ENCODE measurements at places on chromosomes 4 and X.

DNA sequence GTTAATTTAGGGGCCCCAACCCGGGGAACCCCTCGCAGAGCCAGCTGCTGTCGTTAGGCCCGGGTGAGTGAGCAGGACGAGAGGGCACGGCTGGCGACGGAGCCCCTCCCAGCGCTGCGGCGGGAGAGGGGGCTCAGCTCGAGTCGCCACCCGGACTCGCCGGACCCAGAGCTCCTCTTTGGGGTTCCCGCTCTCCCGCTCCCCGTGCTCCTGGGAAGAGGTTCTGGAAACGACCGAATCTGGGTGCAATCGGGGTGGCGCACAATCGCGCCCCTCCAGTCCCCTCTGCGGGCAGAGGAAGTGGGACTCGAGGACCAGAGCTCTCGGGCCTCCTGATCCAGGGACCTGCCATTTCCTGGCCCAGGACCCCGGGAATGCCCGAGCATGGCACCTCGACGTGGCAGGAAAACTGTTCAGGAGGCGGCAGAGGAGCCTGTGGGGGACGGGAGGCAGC lies 37.3 kb upstream of the ARAF start:
- H3K36me3 ChIP-seq, result no peaks in the 10 kb centered on the region
- no peak overlapping the region for H3K27ac ChIP-seq
- H3K4me1 ChIP-seq, result no peaks in the 10 kb centered on the region
- H3K27me3 ChIP-seq, result no peaks in the 10 kb centered on the region
- peak overlapping the region; percentile 15 for H3K4me3 ChIP-seq

GRCh38 chr4:1419708-1420107 lies 13.5 kb upstream of the NKX1-1 start:
- H3K27me3 ChIP-seq, result peaks cover 5% of the 10 kb centered on the region
- no peaks in the 10 kb centered on the region for H3K4me1 ChIP-seq
- H3K36me3 ChIP-seq, result no peaks in the 10 kb centered on the region

DNA sequence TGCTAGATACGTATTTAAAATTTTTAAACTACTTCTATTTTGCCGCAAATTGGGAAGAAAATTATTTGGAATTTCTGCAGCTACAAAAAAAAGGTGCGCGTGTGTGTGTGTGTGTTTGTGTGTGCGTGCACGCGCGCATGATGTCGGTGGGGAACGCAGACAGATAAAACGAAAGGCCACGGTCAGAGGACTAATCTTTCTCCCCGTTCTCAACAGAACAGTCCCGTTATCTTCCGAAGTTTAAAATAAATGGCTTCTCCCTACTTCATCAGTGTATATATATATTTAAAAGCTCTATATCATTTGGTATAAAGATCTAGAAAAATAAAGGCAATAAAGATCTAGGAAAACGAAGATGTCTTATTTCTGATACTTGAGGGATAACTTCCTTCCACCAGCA lies 1.5 kb downstream of the MGARP start:
- peak overlapping the region; percentile 65 for H3K4me3 ChIP-seq
- H3K4me1 ChIP-seq, result peaks cover 13% of the 10 kb centered on the region

- H3K4me3 ChIP-seq, result no peak overlapping the region
- no peak for DNase-seq
- H3K36me3 ChIP-seq, result no peaks in the 10 kb centered on the region
- no peaks in the 10 kb centered on the region for H3K4me1 ChIP-seq
These were observed 84.0 kb downstream of the NHSL2 start for GRCh38 chrX:71994601-71995000.

GRCh38 chr4:127533028-127533700 lies 99.6 kb upstream of the INTU start:
- DNase-seq, result no peak
- H3K27ac ChIP-seq, result no peak overlapping the region
- H3K4me3 ChIP-seq, result no peak overlapping the region

DNA sequence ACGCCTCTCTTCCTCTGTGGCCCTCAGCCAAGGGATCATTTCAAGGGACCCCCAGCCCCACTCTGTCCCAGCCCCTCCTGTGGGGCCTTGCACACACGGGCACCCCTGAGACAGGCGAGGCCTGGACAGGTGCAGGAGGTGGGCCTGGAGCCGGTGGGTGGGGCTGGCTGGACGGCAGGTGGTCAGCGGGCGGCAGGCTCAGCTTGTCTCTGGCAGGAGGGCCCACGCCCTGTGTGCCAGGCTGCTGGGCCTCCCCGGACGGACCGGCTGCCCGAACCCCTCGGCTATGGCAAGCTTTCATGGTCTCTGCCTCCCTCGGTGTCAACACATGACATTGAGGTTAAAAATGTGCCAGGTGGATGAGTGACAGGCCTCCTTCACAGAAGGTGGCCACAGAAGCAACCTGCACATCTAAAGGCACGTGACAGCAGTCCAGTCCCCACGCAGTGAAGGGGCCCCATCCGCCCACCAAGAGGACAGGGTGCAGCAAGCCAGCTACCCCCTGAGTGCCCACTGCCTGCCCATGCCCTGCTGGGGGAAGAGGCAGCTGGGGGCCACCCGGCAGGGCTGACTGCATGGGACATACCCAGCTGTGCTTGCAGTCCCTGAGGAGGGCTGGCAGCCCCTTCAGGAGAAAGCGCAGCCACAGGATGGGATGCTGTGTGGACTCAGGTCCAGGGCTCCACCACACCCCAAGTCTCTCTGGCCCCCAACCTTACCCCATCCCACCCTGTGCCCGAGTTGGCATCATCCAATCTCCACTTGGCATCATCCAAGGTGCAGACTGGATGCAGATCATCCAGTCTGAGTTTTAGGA lies 109.3 kb downstream of the FAM53A start:
- no peaks in the 10 kb centered on the region for H3K36me3 ChIP-seq
- H3K4me3 ChIP-seq, result no peak overlapping the region
- H3K27me3 ChIP-seq, result no peaks in the 10 kb centered on the region
- H3K27ac ChIP-seq, result no peak overlapping the region
- no peaks in the 10 kb centered on the region for H3K4me1 ChIP-seq

DNA sequence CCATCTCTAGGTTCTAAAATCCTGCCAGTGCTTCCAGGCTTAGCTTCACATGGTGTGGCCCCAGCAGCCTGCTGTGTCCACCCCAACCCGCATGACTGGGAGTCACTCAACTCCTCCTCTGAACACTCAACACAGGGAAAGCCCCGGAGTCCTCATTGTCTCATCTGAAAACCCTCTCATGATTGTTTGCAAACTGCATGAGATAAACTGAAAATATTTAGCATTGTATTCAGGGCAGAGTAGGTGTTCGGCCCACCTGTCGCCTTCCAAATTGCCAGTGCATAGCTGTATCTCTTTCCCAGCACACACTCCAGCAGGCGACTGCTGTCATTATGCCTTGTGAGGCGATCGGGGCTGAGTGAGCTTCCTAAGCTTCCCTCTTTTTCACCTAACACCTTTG lies 76.7 kb upstream of the SORBS2 start:
- H3K27me3 ChIP-seq, result no peaks in the 10 kb centered on the region
- H3K36me3 ChIP-seq, result no peaks in the 10 kb centered on the region
- no peaks in the 10 kb centered on the region for H3K4me1 ChIP-seq
- no peak for DNase-seq
- no peak overlapping the region for H3K4me3 ChIP-seq

DNA sequence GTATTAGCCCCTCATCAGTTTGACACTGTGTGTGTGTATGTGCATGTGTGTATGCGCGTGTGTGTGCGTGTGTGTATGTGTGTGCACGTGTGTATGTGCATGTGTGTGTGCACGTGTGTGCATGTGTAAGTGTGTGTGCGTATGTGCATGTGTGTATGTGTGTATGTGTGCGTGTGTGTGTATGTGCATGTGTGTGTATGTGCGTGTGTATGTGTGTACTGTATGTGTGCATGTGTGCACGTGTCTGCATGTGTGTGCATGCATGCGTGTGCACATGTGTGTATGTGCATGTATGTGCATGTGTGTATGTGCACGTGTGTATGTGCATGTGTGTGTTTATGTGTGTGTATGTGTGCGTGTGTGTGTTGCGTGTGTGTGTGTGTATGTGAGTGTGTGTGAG lies 31.1 kb upstream of the MXRA5 start:
- no peak overlapping the region for H3K4me3 ChIP-seq
- H3K27ac ChIP-seq, result no peak overlapping the region
- H3K27me3 ChIP-seq, result no peaks in the 10 kb centered on the region
- H3K4me1 ChIP-seq, result no peaks in the 10 kb centered on the region
- DNase-seq, result no peak

GRCh38 chrX:79081895-79082512 lies 62.5 kb upstream of the GPR174 start:
- no peaks in the 10 kb centered on the region for H3K27me3 ChIP-seq
- H3K27ac ChIP-seq, result peak overlapping the region; percentile 70
- peaks cover 39% of the 10 kb centered on the region for H3K4me1 ChIP-seq
- peak; percentile 5 for DNase-seq
- H3K36me3 ChIP-seq, result no peaks in the 10 kb centered on the region
- H3K4me3 ChIP-seq, result peak overlapping the region; percentile 59

DNA sequence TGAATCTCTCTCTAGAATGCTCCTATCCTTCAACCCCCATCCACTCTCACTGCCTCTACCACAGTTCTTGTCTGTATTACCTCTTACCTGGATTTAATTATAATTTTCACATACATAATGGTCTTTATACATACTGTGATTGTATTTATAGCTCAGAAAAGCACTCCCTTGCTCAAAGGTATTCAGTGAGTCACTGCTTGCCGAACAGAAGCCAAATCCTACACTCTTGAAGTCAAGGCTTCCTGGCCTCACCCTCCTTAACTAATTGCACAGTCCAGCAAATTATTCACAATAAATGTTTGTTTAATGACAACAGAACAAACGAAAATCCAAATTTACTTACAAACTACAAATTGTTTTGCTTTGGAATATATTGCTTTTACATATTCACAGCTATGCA lies 159.5 kb downstream of the KLHL13 start:
- no peak overlapping the region for H3K4me3 ChIP-seq
- no peak overlapping the region for H3K27ac ChIP-seq
- no peaks in the 10 kb centered on the region for H3K4me1 ChIP-seq
- no peak for DNase-seq

DNA sequence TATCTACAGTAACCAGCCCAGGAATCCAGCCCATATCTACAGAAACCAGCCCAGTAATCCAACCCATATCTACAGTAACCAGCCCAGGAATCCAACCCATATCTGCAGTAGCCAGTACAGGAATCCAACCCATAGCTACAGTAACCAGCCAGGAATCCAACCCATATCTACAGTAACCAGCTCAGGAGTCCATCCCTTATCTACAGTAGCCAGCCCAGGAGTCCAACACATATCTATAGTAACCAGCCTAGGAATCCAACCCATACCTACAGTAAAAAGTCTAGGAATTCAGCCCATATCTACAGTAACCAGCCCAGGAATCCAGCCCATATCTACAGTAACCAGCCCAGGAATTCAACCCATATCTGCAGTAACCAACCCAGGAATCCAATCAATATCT lies 445.0 kb upstream of the BOD1L1 start:
- DNase-seq, result no peak
- no peaks in the 10 kb centered on the region for H3K36me3 ChIP-seq
- no peak overlapping the region for H3K27ac ChIP-seq
- no peak overlapping the region for H3K4me3 ChIP-seq

DNA sequence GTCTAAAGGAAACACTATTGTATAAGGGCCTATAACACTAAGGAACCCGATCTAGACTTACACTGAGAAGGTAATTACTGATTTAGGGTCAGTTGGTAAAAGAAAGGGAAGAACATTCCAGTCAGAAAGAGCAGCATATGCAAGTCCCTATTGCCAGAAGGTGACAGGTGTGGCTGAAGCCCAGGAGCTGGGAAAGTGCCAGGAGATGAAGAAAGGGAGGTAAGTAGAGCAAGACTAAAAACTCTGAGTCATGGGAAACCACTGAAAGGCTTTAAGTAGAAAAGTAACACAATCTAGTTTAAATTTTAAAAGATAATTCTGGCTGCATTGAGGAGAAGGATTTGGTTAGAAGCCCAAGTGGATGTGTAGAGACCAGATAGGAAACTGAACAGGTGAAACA lies 77.7 kb upstream of the INTU start:
- no peaks in the 10 kb centered on the region for H3K4me1 ChIP-seq
- H3K27me3 ChIP-seq, result no peaks in the 10 kb centered on the region
- no peaks in the 10 kb centered on the region for H3K36me3 ChIP-seq
- DNase-seq, result no peak
- H3K27ac ChIP-seq, result no peak overlapping the region
- H3K4me3 ChIP-seq, result no peak overlapping the region

GRCh38 chrX:30791296-30792278 lies 97.5 kb downstream of the TAB3 start:
- H3K27me3 ChIP-seq, result no peaks in the 10 kb centered on the region
- no peak for DNase-seq
- H3K36me3 ChIP-seq, result no peaks in the 10 kb centered on the region
- no peak overlapping the region for H3K4me3 ChIP-seq
- H3K4me1 ChIP-seq, result no peaks in the 10 kb centered on the region

DNA sequence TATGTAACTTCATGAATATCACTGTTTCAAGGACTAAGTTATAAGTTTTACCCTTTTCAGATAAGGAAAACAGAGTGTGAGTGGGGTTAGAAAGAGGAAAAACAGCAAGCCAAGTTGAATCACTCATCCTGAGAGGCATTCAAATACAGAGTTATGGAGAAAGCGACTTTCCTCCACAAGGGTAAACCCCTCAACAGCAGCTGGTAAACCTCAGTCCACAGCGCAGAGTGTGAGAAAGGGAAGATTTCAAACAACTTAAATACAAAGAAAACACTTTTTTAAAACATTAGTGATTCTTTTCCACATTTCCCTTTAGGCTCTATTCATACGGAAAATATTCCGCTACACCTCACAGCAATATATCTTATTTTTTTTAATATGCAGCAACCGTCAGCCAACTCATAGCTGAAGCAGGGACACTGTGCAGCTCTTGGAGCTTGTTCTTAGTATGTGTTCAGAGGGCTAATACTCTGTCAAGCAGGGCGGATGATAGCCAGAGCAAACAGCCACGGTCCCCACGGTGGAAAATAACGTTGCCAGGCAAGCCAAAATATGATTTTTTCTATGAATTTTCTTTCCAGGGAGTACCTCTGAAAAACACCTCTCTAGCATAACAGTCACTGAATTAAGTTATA lies 488.9 kb upstream of the FAT1 start:
- no peak overlapping the region for H3K4me3 ChIP-seq
- no peaks in the 10 kb centered on the region for H3K4me1 ChIP-seq
- no peaks in the 10 kb centered on the region for H3K36me3 ChIP-seq
- no peak for DNase-seq
- no peak overlapping the region for H3K27ac ChIP-seq

DNA sequence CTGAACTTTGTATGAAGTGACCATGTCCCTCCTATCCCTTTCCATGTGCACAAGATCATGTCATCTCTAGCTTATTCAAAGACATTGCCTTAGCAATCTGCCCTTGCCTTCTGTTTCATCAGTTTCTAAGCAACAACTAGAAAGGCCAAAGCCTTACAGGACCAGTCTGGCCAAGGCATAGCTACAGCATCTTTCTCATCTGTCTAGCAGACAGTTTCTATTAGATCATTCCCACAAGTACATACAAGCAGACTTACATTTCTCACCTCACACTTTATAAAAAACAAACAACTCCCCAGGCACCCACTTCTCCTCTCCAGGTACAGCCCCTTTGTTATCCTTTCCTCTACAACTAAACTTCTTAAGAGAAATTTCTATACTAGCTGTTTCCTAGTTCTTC lies 188.7 kb upstream of the AADAT start:
- H3K27ac ChIP-seq, result no peak overlapping the region
- no peaks in the 10 kb centered on the region for H3K27me3 ChIP-seq
- no peak overlapping the region for H3K4me3 ChIP-seq
- DNase-seq, result no peak
- H3K36me3 ChIP-seq, result no peaks in the 10 kb centered on the region

GRCh38 chrX:19721726-19722370 lies 165.6 kb downstream of the SH3KBP1 start:
- no peak overlapping the region for H3K27ac ChIP-seq
- peaks cover 13% of the 10 kb centered on the region for H3K36me3 ChIP-seq
- peaks cover 38% of the 10 kb centered on the region for H3K4me1 ChIP-seq
- no peak for DNase-seq
